ENCODE measurements at places on chromosomes 12 and 14.

GRCh38 chr14:95537298-95538089 lies 2.6 kb downstream of the GLRX5 start:
- peak; percentile 23 for DNase-seq

DNA sequence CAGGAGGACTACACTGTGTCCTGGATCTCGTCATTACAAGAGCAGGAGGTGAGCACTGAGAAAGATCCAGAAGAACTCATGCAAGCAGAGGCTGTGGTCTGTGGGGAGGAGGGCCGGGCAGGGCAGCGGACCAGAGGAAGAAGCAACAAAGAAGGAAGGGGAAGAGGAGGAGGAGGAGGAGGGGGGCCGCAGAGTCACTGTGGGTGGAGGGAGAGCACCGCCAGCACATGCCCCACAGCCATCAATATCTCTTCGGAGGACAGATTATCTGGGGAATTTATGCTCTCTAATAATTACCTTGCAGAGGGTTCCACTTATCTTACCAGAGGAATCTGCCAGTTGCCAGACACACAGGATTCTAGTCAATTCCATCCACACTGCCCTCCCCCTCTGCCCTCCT lies 105.6 kb downstream of the DPF3 start:
- DNase-seq = no peak

GRCh38 chr14:75859746-75860145 lies 122.0 kb downstream of the TGFB3 start:
- no peak for DNase-seq

DNA sequence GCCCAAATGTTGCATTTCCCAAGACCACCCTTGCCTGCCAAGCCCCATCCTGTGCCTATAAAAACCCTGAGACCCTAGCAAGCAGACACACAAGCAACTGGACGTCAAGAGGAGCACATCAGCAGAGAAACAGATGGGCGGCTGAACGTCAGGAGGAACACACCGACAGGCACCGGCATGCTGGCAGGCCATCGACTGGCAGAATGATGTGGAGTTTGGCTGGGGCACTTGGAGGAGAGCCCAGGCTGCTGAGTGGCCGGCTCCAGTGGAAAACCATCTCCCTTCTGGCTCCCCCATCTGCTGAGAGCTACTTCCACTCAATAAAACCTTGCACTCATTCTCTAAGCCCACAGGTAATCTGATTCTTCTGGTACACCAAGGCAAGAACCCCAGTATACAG lies 130.1 kb downstream of the SLC41A2 start:
- no peak for DNase-seq

GRCh38 chr14:92465353-92466055 lies 48.1 kb upstream of the RIN3 start:
- no peak for DNase-seq

DNA sequence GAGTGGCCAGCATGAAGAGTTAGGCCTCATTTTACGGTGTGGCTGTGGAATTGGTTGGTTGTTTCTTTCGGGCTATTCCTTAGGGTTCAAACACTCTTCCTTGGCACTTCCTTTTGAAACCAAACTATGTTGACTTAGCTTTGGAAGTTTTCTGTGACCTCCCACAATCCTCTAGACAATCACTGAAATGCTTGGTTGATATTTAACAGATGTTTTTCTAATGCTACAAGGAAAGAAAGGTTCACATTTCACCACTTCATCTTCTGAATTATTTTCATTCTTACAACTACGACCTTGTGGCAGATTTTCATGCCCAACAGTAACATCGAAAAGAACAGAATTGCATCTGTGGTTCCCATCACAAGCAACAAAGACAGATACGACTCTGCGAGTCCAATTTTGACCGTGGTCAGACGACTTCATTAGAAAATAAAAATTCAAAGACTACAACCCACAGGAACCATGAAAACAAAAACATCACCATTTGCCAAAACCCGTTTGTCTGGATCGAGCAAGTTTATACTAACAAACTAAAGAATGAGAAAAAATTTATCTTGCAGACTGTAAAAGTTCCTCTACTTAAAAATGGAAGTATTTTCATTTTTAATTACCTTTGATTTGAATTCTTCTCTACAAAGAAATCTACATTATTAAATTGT lies 16.9 kb downstream of the PRKAB1 start:
- DNase-seq = no peak

DNA sequence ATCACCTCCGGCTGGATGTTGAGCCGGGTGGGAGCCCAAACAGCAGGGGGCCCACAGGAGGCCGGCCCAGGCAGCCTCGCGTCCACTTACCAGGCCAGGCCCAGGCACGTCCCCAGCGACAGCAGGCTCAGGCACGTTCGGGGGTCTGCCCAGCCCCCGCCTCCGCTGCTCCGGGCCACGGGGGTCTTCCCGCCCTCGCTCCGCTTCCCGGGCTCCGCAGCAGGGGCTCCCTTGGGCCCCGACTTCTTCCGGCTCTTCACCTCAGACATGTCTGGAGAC lies 216 bp downstream of the IKBIP start:
- no peak for DNase-seq

Data from HAP-1 (cell line).